NCI-H1105 treated with DMSO at 0.1 percent for 48 hours (cell line): ENCODE measurements at places on chromosomes 5 and 9.

GRCh38 chr9:93017621-93018020 lies 40.9 kb upstream of the SUSD3 start:
- DNase-seq: no peak

- DNase-seq: no peak
Observed at GRCh38 chr9:20570087-20570486, 52.2 kb downstream of the MLLT3 start.

DNA sequence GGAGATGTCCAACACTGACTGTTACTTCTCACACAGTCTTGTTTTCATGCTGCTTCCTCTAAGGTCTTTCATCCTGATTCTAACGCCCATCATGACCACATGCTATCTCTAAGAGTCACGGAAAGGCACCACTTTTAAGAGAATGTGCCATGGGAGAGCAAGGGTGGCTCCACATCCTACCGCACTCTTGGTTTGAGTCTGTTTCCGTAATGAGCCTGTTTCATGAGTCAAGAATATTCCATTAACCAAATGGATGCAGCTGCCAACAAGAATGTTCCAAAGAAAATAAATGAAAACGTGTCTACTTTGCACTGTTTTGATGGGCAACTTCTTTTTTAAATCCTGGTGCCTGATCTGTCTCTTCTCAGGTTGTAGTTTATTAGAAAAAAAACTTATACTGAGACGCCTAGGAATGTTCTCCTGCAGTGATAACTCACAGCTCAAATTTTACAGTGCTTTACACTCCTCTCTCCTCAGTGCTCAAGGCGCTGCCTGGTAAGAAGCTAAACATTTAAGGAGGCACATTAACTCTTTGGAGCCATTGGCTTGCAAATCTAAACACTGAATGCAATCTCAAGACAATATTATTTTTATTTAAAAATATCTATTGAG lies 124.3 kb downstream of the FGF1 start:
- no peak for DNase-seq

DNA sequence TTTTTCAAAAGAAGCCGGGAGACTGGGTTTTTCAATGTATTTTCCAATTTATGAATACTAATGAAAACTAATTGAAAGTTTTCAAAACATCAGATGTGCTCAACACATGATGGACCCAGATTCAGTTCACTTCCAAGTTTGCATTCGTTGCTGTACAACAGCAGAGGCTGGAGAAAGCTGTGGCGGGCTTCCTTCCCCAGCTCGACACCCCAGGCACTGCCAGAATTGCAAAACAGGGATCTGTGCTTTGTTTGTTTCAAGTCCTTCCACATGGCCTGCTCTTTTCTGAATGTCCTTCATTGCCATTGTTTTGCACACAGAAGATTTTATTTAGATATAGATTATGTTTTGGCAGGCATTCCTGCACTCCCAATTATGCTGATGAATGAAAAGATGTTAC lies 30.3 kb upstream of the INSYN2B start:
- no peak for DNase-seq

GRCh38 chr9:37262410-37262809 lies 142.0 kb downstream of the ZCCHC7 start:
- DNase-seq: no peak

DNA sequence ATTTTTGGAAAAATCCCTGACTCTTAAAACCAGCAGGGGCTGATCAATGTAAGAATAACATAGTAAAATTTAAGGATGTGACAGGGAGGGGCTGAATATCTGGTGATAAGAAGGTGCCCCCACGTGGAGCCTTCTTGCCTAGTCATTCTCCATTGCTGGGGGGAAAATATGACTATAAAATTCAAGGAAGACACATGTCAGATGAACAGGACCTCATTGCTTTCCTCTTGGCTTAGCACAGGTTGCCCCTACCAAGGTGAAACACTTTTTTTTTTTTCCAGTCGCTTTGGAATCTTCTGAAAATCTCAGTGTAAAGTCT lies 310.9 kb downstream of the EFNA5 start:
- no peak for DNase-seq

DNA sequence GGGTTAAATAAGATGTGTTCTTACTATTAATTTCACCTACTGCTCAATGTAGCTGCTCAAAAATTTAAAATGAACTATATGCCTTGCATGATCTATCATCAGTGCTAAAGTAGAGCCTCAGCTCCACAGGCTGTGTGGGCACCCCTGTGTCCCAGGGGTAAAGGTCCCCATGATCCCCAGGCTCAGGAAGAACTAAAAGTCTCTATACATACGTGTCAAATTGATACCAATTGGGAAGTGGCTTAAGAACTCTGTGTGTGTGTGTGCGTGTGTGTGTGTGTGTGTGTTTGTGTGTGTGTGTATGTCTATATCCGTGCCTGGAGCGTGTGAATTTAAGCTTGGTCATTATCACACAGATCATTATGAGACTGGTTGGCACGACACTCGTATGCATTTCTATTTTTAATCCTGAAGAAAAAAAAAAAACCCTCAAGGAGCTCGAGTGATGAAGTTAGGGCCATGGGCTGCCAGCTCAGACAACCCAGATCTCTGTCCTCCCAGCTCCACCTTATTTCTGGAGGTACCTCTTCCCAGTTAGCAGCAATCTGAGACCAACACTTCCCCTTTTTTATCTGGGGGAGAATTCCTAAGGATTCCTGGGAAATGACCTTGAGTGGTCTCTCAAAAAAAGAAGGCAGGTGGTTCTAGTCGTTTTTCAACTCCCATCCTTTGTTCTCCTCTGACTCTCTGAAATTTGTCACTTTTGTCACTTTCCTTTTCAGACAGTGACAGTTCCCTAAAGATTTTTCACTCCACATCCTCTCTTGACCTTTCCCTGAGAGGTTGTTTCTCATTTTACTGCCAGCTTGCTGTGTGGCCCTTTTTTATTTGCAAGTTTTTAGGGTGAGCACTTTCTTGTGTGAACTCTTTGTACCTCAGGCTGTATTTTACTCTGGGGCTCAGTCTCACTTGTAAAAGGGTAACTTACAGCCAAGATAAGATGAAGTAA lies 45.7 kb upstream of the CTXN3 start:
- DNase-seq: no peak

GRCh38 chr5:91028499-91028956 lies 354.6 kb downstream of the ARRDC3 start:
- no peak for DNase-seq
